ENCODE measurements at places on chromosomes 12 and 14.
A peak's percentile ranks its signal among the peaks of the same experiment; 100 is the strongest.

- peak; percentile 81 for DNase-seq
Measured at GRCh38 chr14:23559010-23559925, 3.2 kb downstream of the THTPA start.

- no peak for DNase-seq
Measured at GRCh38 chr12:92142251-92142926, 3.3 kb downstream of the BTG1 start.

GRCh38 chr12:54419088-54419887, at the start of gene ITGA5:
TSS of gene ITGA5 (minus strand) at chr12:54419266. CDS start at chr12:54419198, 68 bp downstream.
- DNase-seq = peak; percentile 70

DNA sequence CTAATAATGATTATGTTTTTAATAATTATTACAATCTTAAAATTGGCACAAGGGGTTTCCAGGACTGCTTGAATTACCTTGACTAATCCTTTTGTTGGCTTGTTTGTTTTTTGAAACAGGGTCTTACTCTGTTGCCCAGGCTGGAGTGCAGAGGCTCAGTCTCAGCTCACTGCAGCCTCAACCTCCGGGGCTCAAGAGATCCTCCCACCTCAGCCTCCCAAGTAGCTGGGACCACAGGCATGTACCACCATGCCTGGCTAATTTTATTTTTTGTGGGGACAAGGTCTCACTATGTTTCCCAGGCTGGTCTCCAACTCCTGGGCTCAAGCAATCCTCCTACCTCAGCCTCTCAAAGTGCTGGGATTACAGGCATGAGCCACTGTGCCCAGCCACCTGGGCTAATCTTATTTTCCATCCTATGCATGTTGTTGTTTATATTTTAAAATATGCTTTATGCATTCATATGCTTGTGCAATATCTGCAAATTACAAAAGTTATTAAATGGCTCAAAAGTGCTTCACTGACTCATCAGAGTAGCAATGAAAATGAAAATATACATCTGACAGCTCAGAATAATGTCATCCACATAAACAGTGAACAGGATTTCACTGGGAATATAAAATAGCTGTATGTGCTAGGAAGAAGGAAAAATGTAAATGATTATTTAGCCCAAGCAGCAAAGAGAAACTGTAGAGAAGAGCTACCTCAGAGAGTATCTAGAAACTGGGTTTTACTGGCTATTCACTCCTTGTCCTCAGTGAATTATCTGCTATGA, 24.8 kb upstream of the PLEKHG6 start:
- DNase-seq = no peak

DNA sequence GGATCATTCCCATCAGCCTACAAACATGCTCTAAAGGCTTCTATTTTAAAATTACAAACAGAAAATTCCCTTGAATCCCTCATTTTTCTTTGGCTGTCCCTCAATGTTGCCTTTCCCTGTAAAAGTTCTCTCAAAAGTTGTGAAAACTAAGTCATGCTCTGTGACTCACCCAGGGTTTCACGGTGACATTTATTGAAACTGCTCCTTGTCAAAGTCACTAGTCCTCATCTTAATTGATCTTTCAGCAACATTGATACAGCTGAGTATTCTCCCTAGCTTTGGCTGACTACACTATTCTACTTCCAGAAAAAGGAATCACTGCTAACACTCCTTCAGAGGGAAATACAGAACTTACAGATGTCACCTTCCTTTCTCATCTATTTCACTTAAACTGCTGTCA, 65.7 kb downstream of the ASCL4 start:
- no peak for DNase-seq

GRCh38 chr14:103398427-103399195, 13.4 kb downstream of the MARK3 start:
- no peak for DNase-seq

- DNase-seq = peak; percentile 53
Measured at GRCh38 chr14:68785534-68786490, 7.1 kb downstream of the ZFP36L1 start.

DNA sequence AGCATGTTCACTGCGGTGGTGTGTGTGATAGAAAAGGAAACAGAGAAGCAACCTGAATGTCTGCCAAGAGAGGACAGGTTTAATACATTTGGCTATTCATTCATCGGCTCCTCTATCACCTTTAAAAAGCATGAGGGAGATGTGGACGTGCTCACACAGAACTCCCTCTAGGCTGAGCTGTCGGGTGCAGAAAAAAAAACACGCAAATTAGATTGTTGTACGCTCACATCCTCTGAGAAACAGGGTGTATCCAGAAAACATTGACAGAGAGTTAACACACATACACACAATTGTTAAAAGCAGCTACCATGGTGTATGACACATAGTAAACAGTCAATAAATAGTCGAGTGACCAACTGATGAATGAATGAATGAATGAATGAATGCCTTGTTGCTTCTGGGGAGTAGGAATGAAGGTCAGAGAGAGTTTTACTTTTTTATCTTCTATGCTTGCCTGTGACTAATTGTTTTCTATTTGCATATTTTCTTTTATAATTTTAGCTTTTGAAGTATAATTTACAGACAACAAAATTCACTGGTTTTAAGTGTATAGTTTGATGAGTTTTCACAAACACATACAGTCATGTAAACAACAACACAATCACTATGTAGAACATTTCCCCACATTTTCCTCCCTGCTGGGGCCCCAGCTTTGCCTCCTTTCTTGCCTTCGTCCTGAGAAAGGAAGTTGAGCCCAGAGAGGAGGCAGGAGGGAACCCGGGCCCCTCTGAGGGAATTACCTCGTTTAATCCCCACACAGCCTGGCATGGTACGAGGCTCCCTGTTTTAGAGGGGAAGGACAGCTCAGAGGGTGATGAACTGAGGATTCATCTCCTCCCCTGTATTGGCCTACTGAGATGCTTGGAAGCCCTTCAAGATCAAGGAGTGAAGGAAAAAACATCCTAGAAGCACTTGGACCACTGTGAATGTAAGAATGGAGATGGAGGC, 19.7 kb upstream of the FAM222A start:
- DNase-seq = no peak

GRCh38 chr12:75291014-75291413, 39.1 kb downstream of the CAPS2 start:
- no peak for DNase-seq

DNA sequence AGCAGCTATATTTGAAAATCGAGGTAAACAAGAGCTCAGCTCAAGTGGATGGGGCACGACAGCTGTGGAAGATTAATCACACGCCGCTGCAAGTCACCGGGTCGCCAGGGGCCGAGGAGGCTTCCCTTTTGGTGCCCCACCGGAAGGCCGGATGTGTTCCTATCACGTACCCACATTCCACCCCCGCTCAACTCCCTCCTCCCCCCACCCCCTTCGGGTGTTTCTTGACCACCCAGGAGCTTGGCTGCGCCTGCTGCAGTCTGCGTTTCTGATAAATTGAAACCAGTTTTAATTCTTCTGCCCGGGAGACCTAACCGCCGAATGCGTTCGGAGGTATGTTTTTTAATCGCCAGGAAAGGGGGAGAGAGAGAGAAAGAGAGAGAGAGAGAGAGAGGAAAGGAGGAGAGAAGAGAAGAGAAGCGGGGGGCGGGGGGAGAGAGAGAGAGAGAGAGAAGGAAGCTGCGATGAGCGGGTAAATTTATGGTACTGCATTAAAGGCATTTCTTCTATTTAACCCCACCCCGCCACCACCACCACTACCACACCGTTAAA, 1.8 kb downstream of the SLC8A3 start:
- no peak for DNase-seq

GRCh38 chr14:35678403-35679028, 130.6 kb downstream of the RALGAPA1 start:
- peak; percentile 60 for DNase-seq

DNA sequence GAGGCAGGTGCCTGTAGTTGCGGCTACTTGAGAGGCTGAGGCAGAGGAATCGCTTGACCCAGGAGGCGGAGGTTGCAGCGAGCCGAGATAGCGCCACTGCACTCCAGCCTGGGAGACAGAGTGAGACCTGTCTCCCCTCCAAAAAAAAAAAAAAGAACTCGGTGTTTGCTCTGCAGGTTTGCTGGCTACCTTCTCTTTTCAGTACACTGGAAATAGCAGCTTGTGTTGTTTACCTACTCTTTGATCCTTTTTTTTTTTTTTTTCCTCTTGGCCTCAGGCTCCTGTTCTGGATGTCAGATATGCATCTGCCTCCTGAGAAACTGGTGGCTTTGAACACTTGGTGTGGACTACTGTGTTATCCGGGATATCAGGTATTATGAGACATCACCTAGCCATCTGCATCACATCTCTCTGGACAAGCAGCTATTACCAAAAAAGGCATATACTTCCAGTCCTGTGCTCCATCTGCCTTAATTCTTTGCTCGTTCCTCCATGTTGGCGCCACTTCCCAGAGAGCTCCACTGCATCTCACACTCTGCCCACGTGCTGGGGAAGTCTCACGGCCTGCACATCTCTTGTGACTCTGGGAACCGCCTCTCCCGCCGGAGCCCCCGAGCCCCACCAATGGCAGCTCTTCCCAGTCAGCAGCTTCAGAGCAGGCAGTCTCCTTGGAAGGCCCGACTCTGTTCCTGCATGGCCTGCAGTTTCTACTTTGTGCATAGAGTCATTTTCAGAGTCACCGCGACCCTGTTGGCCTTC, 50.9 kb upstream of the TRAF3 start:
- DNase-seq = no peak

DNA sequence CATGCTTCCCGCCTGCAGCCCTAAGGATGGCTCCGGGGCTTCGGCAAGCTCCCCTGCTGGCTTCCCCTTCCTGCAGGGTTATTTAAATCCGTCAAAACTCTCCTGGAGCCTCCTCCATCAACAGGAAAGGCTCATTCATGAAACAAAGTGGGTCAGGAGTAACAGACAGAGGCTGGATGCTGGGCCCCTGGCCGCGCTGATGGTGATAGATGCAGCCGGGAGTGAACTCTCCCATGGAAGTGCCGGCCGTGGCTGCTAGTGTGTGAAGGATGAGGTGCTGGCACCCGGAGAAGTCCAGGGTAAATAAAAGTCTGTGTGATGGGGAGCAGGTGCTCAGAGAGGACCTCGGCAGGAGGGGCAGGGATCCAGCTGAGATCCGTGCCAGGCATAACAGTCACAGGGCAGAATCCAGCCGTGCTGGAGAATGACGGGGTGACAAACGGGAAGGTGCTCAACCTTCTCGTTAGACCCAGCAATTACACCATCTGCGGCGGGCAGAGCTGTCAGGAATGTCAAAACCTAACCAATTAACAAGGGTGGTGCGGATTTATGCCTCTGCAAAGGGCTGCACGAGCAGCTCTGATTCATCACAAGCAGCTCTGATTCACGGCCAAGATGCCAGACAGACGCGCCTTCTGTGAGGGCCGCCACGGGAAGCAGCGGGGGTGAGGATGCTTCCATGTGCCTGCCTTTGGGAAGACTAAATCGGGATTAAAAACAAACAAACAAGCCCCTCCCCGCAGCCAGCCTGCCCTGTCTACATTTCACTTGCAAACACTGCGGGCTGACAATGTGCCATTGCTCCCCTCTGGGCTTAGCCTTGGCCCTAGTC, 55.6 kb downstream of the SYNE3 start:
- DNase-seq = no peak

DNA sequence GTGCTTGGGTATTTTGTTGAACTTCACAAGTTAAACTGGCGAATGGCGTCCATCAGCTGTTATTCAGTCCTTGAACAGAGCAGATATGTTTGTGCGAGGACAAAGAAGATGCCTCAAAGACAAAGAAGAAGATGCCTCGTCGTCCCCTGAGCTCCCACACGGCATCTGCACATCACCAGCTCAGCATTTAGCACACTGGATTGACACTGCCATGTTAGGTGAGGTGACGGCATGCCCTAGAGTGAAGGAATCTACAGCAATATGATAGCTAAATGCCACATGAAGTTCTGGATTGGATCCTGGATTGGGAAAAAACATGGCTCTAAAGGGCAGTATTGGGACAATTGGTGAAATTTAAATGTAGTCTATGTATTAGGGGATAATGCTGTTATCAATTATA, 15.4 kb downstream of the SAMD4A start:
- no peak for DNase-seq
